ENCODE measurements at places on chromosomes 5 and 9. TPM values are rescaled to one million over a fixed set of nuclear protein-coding genes. Genes with fewer than 3 reads are reported as not detected.

Gene RABGAP1
- 23.9 TPM for total RNA-seq

- no peak for DNase-seq
Measured at GRCh38 chr5:100898504-100899346, 4.4 kb downstream of the ST8SIA4 start.

- no peak for DNase-seq
Measured at GRCh38 chr5:1321576-1321975, 23.3 kb downstream of the CLPTM1L start.

GRCh38 chr9:104177676-104178075 lies 83.6 kb downstream of the SMC2 start:
- no peak for DNase-seq

GRCh38 chr9:98607787-98608186 lies 100.9 kb downstream of the GABBR2 start:
- no peak for DNase-seq

Gene CDC25C
- total RNA-seq: 7.9 TPM

Gene GPR150
- 0.56 TPM for total RNA-seq

Gene TMEFF1
- total RNA-seq: not detected

- no peak for DNase-seq
Measured at GRCh38 chr9:29575219-29575618, 2001.9 kb upstream of the C9orf72 start.

Gene MARCOL
- not detected for total RNA-seq

Gene F12
- 2.7 TPM for total RNA-seq

Gene TMEM215
- total RNA-seq: not detected

- peak; percentile 49 for DNase-seq
Measured at GRCh38 chr9:122642226-122642625, 15.2 kb downstream of the OR1B1 start.

DNA sequence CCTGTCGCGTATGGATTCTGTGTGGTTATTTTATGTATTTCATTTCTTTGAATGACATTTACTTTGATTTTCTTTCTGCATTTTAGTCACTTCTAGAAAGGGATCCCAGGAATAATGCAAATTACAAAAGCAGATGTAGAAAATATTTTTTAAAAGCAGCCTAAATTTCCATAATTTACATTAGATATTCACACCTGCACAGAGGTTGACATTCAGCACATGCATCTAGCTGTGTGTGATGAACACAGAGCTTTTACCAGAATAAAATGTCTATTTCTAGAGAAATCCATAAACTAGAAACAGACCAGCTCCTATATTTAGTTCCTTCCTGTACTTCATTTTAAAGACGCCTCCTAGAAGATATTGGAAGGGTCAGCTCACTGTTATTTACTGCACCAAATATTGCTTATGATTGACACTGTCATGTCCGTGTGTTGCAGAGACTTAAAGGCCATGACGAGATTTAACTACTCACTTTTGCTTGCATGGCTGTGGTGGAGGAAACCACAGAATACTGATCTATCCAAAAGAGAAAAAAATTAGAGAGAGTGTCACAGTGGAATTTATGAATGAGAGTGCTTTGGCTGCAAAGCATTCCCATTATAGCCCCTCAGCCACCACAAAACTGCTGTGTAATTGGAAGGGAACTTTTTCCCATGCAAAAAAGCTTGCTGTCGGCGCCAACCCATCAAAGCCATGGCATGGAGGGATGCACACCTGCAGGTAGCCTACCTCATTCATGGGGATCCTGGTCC lies 58.1 kb downstream of the EBF1 start:
- no peak for DNase-seq

DNA sequence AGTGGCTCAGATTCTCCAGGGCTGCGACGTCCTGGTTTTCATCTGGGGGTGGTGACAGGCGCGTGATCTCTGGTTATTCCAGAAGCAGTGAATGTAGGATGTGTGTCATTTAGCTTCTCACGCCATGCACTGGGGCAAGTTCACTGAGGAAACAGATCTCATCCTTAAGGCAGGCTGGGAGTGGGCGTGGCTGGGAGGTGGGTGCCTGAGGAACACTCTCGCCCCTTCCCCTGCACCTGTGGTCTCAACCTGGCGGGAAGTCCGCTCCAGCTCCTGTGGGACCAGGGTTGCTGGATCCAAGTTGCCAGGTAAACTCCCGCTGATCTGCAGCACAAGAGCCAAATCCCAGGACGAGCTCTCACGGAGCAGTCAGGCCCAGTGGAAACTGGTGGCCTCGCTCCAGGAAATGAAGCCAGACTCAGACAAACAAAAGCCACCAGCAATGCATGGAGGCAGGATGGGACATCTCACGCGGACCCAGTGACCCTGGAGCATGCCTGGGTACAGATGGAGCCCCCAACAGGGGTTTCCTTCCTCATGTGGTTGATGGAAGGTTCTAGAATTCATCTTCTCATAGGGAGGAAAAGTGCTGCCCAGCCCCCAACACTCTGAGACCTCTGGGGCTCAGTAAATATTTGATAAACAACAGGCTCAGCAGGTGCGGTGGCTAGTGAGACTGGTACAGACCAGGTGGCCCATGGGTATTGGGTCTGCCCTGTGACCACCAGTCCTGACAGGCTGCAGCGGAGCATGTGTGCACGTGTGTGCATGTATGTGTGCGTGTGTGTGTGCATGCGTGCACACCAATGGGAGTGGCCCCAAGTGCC lies 16.3 kb upstream of the SLC12A7 start:
- DNase-seq: no peak

DNA sequence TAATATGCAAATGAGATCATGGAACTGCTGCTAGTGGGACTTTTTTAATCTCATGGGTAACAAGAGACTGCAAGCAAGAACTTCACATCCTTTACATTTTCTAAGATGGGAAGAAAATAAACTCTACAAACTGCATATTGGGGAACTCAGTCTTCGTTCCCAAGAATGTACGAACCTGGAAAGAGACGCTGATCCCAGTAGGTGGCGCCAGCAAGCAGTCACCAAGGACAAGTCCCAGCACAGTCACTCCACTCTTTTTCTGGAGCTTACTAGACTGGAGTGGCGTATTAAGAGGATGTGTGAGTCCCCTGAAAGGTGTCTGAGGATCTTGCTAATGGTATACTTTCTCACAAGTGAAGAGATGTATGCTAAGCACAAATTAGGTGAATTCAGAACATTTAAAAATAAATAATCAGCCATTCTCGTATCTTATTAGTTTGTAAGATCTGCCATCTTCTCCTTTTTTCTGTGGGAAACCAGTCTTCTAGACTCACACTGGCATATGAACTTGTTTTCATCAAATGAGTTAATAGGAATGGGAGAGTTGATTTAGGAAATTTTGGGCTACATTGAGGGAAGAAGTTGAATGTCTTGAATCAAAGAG lies 16.0 kb upstream of the PUM3 start:
- DNase-seq: peak; percentile 81

- DNase-seq: no peak
Measured at GRCh38 chr5:107696498-107696897, 25.8 kb upstream of the EFNA5 start.

- no peak for DNase-seq
Measured at GRCh38 chr5:61409568-61409967, 77.5 kb downstream of the ZSWIM6 start.

Gene BTNL8
- not detected for total RNA-seq

DNA sequence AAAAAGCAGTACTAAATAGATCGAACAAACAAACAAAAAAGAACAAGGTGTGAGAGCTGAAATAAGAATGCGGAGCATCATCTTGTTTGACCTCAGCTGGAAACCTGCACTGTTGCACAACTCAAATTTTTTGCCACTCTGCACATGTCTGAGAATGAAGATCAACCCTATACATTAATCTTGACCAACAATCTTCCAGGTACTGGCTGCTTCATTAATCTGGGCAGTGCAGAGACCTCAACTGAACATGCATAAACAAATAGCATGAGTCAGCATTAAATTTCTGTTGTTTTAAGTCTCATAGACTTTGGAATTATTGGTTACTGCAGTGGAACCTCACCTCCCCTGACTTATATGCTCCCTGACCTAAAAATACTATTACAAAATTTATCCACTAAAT lies 114.6 kb upstream of the FTMT start:
- DNase-seq: no peak

Gene PPP6C
- 52.5 TPM for total RNA-seq

GRCh38 chr5:180498378-180498777 lies 4.2 kb downstream of the CNOT6 start:
- no peak for DNase-seq

Gene CDKN2A
- total RNA-seq: 3.7 TPM

GRCh38 chr5:177317959-177318377 lies 6.3 kb upstream of the MXD3 start:
- DNase-seq: peak; percentile 92

- DNase-seq: no peak
Measured at GRCh38 chr9:87443006-87443405, 54.7 kb upstream of the DAPK1 start.

DNA sequence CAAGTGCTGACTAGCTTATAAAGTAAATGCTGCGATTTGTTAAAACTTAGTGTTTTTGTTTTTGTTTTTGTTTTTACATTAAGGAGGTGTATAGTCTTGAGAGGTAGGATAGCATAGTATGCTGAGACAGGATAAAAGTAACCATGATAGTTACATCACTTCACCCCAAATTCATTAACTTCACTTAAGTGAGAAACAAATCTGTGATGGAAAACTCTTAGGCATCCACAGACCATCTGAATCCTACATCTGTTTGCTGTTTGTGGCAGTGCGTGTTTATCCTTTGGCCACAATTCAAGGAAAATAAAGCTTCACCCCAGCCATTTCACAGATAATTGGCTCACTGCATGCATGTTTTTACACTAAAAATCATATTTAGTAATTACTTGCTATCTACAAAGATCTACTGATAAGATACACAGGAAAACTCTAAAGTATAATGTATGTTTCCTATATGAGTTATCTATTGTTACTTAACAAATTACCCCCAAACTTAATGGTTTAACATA lies 82.0 kb downstream of the ZNF622 start:
- no peak for DNase-seq

- DNase-seq: no peak
Measured at GRCh38 chr5:158121678-158122077, 262.7 kb upstream of the CLINT1 start.

- DNase-seq: no peak
Measured at GRCh38 chr9:18985464-18985951, 47.5 kb downstream of the SAXO1 start.

- no peak for DNase-seq
Measured at GRCh38 chr5:14186059-14186830, 43.1 kb downstream of the TRIO start.

DNA sequence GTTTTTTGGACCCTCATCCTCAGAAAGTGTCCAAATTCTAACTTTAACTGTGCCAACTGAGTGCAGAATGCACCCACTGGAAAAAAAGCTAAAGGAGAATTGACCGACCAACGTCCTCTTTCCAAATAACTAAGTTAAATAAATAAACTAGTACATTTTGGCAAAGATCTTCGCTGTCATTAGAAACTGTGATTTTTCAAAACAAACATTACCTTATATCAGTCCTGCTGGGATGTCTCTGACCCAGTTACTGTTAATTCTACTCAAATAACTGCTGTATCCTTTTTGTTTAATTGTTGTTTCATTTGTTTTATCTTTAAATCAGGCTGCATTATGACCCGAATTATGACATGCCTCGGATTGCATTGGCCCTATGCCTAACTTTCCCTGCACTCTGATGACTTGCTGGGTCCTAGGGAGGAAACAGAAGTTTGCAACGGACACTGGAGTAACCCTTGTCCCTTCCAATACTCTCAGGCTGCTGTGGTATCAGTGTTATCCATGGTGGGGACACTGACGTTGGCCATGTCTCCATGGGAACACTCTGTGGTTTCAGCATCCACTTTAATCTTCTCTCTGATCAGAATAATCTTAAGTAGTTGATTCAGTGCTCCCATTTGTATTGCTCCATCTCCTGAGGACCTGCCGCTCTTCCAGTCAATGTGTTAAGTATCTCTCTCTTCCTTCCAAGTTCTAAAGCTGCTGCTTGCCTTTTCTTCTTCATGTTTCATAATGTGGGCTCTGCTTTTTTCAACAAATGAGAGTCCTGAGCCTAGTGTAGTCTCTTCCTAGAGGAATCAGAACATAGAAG lies 11.1 kb upstream of the IFNA5 start:
- no peak for DNase-seq

DNA sequence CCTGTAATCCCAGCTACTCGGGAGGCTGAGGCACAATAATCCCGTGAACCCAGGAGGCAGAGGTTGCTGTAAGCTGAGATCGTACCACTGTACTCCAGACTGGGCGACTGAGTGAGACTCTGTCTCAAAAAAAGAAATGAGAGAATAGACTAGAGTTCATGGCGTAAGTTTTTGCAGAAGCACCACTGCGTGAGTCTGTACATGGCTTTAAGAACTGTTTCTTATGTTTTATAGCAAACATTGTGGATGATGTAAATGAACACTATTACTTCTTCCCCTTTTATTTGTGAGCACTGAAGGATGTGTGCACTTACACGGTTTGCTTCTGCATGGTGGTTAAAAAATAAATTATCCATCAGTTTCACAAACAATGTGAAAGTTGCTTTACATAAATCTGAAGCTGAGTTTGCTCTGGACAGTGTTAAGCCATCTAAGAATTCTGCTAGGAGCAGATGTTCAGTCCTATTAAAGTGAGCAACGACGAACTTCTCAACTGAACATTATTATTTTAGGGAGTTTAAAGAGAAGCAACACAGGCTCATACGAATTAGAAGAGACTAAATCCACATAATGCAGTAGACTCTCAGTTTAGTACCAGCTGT lies 52.5 kb downstream of the ZFAND5 start:
- DNase-seq: no peak

GRCh38 chr5:166341740-166342337 lies 1949.6 kb upstream of the WWC1 start:
- DNase-seq: no peak

DNA sequence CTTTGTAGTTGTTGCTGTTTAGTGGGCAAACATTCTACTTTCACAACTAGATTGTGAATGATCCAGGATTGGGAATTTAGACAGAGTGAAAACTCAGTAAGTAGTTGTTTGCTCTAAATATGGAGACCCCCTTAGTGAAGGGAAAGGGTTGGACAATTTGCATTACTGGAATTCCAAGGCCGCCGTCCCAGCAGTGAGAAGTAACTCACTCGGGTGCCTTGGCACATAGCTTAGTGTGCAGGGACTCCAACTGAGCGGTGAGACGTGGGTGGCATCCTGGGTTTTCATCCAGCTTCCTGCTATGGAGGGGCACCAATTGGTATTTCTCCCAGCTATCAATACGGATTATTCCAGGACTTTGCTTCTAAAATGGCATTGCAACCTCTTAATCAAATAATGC lies 69.7 kb upstream of the FCN1 start:
- DNase-seq: no peak

GRCh38 chr5:88879724-88880123 lies 3.3 kb downstream of the MEF2C start:
- no peak for DNase-seq

- DNase-seq: no peak
Measured at GRCh38 chr5:146474065-146474464, 26.9 kb downstream of the TCERG1 start.
